AG20443 (cell line): ENCODE measurements at places on chromosomes 3 and 15.

- DNase-seq: no peak
Observed at GRCh38 chr15:80087104-80087503, 27.6 kb downstream of the ZFAND6 start.

- DNase-seq: no peak
Observed at GRCh38 chr3:148074946-148075345, 622.8 kb upstream of the AGTR1 start.

DNA sequence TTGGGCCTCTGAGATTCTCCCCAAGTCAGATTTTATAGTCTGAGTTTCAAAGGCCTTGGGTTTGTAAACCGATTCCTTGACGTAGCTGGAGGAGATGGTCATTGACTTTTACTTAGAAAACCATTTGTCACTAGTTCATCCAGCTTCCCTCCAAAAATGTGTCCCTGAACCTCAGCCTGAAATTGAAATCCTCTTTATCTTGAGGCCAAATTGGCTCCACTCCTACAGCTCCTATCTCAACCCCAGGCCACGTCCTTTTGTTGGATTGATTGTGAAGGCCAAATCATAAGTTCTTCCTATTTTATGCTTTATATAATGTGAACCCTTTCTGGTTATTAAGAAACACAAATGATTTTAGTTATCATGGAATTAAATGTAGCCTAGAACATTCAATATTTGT lies 193.9 kb upstream of the SUCLG2 start:
- DNase-seq: no peak

- no peak for DNase-seq
Observed at GRCh38 chr3:58789385-58789784, 122.8 kb upstream of the FAM3D start.

DNA sequence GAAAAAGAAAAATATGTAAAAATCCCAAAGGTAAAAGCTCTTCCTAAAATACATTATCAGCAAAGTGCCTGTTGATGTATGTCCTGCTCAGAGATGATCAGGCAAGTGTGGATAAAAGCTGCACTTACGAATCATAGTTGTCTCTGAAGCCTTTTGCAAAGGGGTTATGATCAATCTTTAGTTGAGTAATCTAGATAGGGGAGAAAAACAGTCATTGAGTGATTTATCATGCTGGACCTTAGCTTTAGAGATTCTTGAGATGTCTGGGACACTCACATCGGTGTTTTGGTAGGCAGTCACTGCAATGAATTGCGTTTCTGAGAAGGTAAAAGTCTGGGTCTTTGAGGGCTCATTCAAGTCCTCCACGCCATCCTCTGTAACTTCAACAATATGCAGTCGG lies 3.7 kb downstream of the EOMES start:
- DNase-seq: no peak
